ENCODE measurements at places on chromosomes 3 and 15. TPM values are rescaled to one million over a fixed set of nuclear protein-coding genes. Genes with fewer than 3 reads are reported as not detected.

DNA sequence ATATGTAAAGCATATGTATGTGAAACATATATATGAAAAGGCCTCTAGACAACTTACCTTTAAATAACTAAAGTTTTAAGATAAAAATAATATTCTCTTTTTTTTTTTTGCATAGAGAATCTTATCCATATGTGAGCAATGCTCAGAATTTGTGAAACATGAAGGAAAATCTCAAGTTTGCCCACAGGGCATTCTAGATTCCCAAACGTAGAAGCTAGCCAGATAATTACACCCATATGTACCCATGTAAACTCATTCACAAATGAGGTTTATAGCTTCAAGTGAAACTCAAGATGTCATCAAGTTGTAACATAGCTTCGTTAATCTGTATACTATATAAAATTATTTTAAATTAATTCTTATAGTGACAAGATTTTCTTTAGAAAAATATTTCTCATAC is 537.3 kb upstream of the NR2F2 start:
- no peaks in the 10 kb centered on the region for H3K27me3 ChIP-seq
- no peak overlapping the region for H3K4me3 ChIP-seq
- H3K36me3 ChIP-seq = no peaks in the 10 kb centered on the region
- no peak overlapping the region for H3K27ac ChIP-seq
- no peak for DNase-seq
- H3K4me1 ChIP-seq = no peaks in the 10 kb centered on the region

DNA sequence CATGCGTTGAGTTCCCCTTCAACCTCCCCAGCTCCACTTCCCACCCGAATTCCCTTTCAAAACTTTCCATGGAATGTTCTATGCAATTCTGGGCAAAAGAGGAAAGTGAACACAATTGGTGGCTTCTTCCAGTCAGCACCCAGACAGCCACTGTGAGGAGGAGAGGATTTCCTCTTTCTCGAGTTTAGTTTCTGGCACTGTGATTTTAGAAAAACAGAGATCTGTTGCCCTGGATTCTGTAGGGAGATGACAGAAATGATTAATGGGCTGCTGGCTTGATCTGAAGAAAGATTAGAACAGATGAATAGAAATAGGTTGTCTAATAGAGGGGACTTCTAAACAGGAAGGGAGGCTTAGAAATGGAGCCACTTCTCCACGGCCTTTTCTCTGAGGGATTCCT is 172.0 kb downstream of the MCTP2 start:
- H3K4me3 ChIP-seq = no peak overlapping the region
- no peak for DNase-seq
- no peak overlapping the region for H3K27ac ChIP-seq
- H3K27me3 ChIP-seq = no peaks in the 10 kb centered on the region
- no peaks in the 10 kb centered on the region for H3K36me3 ChIP-seq

Gene LRRC3B
- total RNA-seq = 0.37 TPM

Gene REC114
- not detected for total RNA-seq

GRCh38 chr15:57440167-57440566 is 63.9 kb downstream of the CGNL1 start:
- H3K27ac ChIP-seq = no peak overlapping the region
- no peaks in the 10 kb centered on the region for H3K27me3 ChIP-seq
- H3K4me1 ChIP-seq = peaks cover 7% of the 10 kb centered on the region
- DNase-seq = no peak

- no peak for DNase-seq
- no peak overlapping the region for H3K4me3 ChIP-seq
- H3K36me3 ChIP-seq = no peaks in the 10 kb centered on the region
- H3K4me1 ChIP-seq = no peaks in the 10 kb centered on the region
- H3K27ac ChIP-seq = no peak overlapping the region
Observed at GRCh38 chr15:95346721-95347475, 983.6 kb upstream of the NR2F2 start.

DNA sequence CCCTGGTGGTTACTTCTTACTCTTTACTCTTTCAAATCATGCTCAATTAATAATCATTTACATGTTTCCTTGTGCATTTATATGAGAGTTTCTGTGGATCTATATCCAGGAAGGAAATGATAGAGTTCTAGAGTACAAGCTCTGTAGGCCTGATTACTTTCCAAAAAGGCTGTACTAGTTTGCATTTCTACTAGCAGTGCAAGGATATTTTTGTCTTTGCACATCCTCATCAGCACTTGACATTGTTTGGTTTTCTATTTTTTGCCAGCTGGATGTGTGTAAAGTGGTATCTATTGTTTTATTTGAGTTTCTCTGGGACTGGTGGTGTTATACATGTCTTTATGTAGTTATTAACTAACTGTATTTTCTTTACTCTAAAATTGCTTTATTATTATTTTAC is 19.6 kb upstream of the SLC7A14 start:
- no peaks in the 10 kb centered on the region for H3K36me3 ChIP-seq
- H3K4me3 ChIP-seq = no peak overlapping the region
- no peaks in the 10 kb centered on the region for H3K4me1 ChIP-seq
- DNase-seq = no peak

Gene GPR27
- 1.8 TPM for total RNA-seq

Gene CELF6
- 2.1 TPM for total RNA-seq

DNA sequence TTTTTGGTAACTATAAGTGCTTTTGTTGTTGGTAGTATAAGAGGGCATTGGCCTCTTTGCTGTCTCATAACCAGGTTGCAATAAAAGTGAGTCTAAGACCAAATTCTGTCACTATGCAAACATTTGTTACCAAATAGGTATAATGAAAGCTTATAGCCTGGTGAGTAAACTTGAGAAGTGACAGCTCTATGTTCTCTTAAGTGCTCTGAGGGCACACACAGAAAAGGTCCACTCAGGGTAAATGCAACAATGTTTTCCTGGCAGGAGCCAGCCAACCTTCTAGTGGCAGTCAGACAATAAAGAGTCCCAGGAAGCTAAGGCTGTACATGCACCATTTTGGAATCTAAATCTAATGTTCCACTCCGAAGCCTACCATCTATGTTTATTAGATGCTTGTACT is 262.1 kb upstream of the TGFBR2 start:
- no peak for DNase-seq
- H3K36me3 ChIP-seq = no peaks in the 10 kb centered on the region
- H3K4me1 ChIP-seq = peaks cover 17% of the 10 kb centered on the region
- no peak overlapping the region for H3K27ac ChIP-seq
- H3K27me3 ChIP-seq = no peaks in the 10 kb centered on the region

DNA sequence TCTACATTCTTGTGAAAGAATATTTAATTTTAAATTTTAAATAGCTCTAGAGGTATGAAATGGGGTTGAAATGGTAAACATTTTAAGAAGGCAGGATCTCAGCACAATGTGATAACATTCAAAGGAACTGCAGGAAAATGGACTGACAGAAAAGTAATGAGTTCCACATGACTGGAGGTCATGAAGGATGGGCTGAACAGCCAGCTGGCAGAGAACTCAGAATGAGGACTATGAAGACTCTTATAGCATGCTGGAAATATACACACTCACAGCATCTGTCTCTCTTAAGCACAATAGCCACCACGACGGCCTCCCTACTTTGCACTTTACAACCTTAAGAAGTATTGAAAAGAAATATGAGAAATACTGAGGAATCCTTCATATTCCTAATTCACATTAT is 94.7 kb downstream of the TNIK start:
- no peak overlapping the region for H3K27ac ChIP-seq
- H3K36me3 ChIP-seq = no peaks in the 10 kb centered on the region
- H3K27me3 ChIP-seq = no peaks in the 10 kb centered on the region
- DNase-seq = peak; percentile 55

Gene GHSR
- total RNA-seq = not detected

Gene PLA2G4E
- total RNA-seq = not detected

Gene GOLGA8R
- 3.8 TPM for total RNA-seq

DNA sequence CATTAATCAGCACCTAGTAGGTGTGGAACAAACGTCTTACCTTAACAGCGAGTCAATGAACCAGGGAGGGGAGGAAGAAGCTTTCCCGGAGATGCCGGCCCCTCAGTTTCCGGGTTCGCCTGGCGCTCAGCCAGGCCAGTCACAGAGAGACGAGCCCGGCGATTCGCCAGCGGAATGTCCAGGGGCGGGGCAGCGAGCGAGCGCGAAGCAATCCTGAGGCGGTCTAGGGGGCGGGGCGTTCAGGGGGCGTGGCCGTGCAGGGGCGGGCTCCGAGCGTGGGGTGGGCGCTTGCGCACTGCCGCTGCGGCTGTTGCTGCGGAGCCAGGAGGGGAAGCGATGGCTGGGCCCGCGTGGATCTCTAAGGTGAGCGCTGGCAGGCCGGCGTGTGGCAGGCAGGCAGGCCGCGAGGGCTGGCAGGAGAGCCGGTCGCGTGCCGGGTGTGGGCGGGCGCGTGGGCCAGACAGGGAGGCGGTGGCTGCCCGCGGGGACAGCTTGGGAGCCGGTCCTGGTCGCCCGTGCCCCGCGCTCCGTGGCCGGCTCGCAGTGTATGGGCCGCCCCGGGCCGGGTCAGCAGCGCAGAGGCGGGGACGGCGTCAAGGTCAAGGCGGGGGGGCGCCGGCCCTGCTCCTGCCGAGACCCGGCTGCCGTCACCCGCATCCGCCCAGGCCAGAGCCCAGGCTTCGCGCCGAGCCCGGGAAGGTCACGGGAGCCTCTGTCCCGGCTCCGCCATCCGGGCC is at the start of gene IDH3A:
Gene IDH3A (plus strand): TSS at position 295 of the 737 bp plus-strand sequence. CDS start 42 bp downstream, at position 337.
- H3K27me3 ChIP-seq = no peaks in the 10 kb centered on the region
- DNase-seq = peak; percentile 98
- peak within 1 kb of the TSS; percentile 89 for H3K27ac ChIP-seq
- H3K4me1 ChIP-seq = no peaks in the 10 kb centered on the region
- H3K36me3 ChIP-seq = no peaks in the 10 kb centered on the region

- H3K4me1 ChIP-seq = peaks cover 6% of the 10 kb centered on the region
- H3K4me3 ChIP-seq = no peak overlapping the region
- no peak overlapping the region for H3K27ac ChIP-seq
- DNase-seq = no peak
- no peaks in the 10 kb centered on the region for H3K27me3 ChIP-seq
- H3K36me3 ChIP-seq = no peaks in the 10 kb centered on the region
Observed at GRCh38 chr3:110165370-110165743, 828.0 kb upstream of the DPPA4 start.

Gene TEX9
- 46.3 TPM for total RNA-seq

GRCh38 chr3:39423436-39423970 is 17.0 kb downstream of the RPSA start:
- H3K4me3 ChIP-seq = no peak overlapping the region
- no peak overlapping the region for H3K27ac ChIP-seq
- no peaks in the 10 kb centered on the region for H3K27me3 ChIP-seq
- no peaks in the 10 kb centered on the region for H3K36me3 ChIP-seq

Gene SLC12A1
- 0.03 TPM for total RNA-seq

GRCh38 chr3:122902326-122902725 is 107.5 kb downstream of the SLC49A4 start:
- peaks cover 2% of the 10 kb centered on the region for H3K27me3 ChIP-seq
- no peaks in the 10 kb centered on the region for H3K4me1 ChIP-seq
- H3K4me3 ChIP-seq = no peak overlapping the region
- H3K36me3 ChIP-seq = no peaks in the 10 kb centered on the region
- no peak overlapping the region for H3K27ac ChIP-seq

Gene ZDHHC23
- 7.7 TPM for total RNA-seq

Gene SKOR1
- 0.46 TPM for total RNA-seq

GRCh38 chr3:134211797-134212196 is 38.9 kb downstream of the RYK start:
- no peak overlapping the region for H3K27ac ChIP-seq
- H3K4me1 ChIP-seq = peaks cover 8% of the 10 kb centered on the region
- DNase-seq = peak; percentile 62
- no peaks in the 10 kb centered on the region for H3K27me3 ChIP-seq

DNA sequence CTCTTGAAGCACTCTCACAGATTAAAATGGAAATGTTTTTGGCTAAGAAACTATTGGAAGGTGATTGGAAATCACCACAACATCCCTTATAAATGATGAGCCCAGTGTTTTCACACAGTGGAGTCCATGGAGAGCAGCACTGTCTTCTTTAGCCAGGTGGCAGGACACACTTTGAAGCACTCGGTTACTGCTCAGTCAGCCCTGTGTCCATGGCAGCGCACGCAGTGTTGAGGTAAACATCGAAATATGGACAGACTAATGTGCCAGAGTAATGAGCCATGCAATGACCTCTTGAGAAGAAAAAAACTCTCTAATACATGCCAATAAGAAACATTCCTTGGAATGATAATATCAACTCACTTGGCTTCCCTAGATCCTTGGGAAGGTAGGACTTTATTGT is 66.6 kb downstream of the TGFBR2 start:
- DNase-seq = no peak
- peaks cover 30% of the 10 kb centered on the region for H3K36me3 ChIP-seq
- H3K27me3 ChIP-seq = no peaks in the 10 kb centered on the region
- peaks cover 14% of the 10 kb centered on the region for H3K4me1 ChIP-seq

GRCh38 chr15:69104050-69104750 is 56.2 kb upstream of the GLCE start:
- no peak overlapping the region for H3K27ac ChIP-seq
- H3K4me1 ChIP-seq = peaks cover 2% of the 10 kb centered on the region
- no peaks in the 10 kb centered on the region for H3K36me3 ChIP-seq

- no peak overlapping the region for H3K4me3 ChIP-seq
- H3K27me3 ChIP-seq = peaks cover 75% of the 10 kb centered on the region
- no peak overlapping the region for H3K27ac ChIP-seq
- H3K36me3 ChIP-seq = no peaks in the 10 kb centered on the region
- DNase-seq = no peak
- H3K4me1 ChIP-seq = peaks cover 32% of the 10 kb centered on the region
Observed at GRCh38 chr15:67828969-67829646, 3.8 kb downstream of the SKOR1 start.

DNA sequence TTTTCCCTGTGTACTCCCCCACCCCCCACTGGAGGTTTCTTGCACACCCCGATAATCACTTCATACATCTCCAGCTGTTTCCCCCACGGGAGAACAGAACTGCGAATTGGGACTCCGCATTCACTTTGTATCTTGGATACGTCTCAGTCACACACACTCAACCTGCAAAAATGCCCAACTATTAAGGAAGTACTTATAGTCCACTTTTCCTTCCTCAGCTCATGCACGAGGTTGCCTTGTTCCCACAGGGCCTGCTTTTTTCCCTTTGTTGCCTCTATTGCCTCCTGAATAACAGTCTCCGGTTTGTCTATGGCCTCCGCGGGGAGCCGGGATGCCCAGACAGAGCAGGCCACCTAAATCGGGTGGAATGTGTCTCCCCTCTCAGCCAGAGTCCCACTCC is 282.3 kb downstream of the PYDC2 start:
- H3K4me1 ChIP-seq = no peaks in the 10 kb centered on the region
- no peak overlapping the region for H3K4me3 ChIP-seq
- no peak for DNase-seq

Gene HIGD2B
- total RNA-seq = not detected

GRCh38 chr3:32423956-32424557 is 32.4 kb downstream of the CMTM7 start:
- no peak overlapping the region for H3K4me3 ChIP-seq
- DNase-seq = no peak
- peak overlapping the region; percentile 4 for H3K27ac ChIP-seq
- H3K4me1 ChIP-seq = peaks cover 35% of the 10 kb centered on the region
- H3K27me3 ChIP-seq = no peaks in the 10 kb centered on the region

Gene INSYN1
- 3.1 TPM for total RNA-seq

Gene CAMK1
- 21.7 TPM for total RNA-seq

GRCh38 chr15:57611123-57611522 is 19.4 kb downstream of the MYZAP start:
- no peak overlapping the region for H3K4me3 ChIP-seq
- peaks cover 23% of the 10 kb centered on the region for H3K4me1 ChIP-seq
- peak overlapping the region; percentile 66 for H3K27ac ChIP-seq
- H3K27me3 ChIP-seq = no peaks in the 10 kb centered on the region

Gene CTXND1
- total RNA-seq = 2.4 TPM

Gene CCR9
- not detected for total RNA-seq

GRCh38 chr3:168021737-168022450 is 73.8 kb downstream of the GOLIM4 start:
- H3K36me3 ChIP-seq = peaks cover 37% of the 10 kb centered on the region
- no peaks in the 10 kb centered on the region for H3K4me1 ChIP-seq
- no peaks in the 10 kb centered on the region for H3K27me3 ChIP-seq
- no peak overlapping the region for H3K27ac ChIP-seq
- no peak overlapping the region for H3K4me3 ChIP-seq
- DNase-seq = no peak
